CD4-positive, alpha-beta T cell treated with Interleukin-15 for 4 hours (primary cell): ENCODE measurements at places on chromosomes 1 and 21.
A peak's percentile ranks its signal among the peaks of the same experiment; 100 is the strongest.

DNA sequence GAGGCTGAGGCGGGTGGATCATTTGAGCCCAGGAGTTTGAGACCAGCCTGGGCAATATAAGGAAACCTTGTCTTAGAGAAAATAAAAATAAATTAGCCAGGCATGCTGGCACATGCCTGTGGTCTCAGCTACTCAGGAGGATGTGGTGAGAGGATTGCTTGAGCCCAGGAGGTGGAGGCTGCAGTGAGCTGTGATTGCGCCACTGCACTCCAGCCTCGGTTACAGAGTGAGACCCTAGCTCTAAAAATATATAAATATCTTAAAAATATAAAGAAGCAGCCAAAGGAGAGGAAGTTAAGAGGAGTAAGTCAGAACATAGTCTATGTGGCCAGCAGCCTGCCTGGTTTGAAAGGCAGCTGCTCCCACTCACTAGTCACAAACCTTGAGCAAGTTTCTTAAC lies 4.5 kb upstream of the IL10RB start:
- DNase-seq: no peak

DNA sequence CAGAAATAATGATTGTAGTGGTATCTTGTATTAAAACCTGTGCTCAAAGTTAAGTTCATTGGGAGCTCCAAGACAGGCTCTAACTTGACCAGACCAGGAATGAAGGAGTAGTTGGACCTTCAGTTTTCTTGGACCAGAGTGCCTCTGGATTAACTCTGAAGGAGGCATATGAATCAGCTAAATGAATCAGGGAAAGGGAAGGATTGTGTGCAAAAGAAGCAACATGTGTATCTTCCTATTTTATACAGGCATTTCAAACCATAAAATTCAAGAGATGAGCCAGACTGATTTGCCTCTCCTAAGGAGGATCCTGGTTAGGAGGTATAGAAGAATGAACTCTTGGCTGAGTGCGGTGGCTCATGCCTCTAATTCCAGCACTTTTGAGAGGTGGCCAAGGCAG lies 71.4 kb downstream of the CC2D1B start:
- no peak for DNase-seq

DNA sequence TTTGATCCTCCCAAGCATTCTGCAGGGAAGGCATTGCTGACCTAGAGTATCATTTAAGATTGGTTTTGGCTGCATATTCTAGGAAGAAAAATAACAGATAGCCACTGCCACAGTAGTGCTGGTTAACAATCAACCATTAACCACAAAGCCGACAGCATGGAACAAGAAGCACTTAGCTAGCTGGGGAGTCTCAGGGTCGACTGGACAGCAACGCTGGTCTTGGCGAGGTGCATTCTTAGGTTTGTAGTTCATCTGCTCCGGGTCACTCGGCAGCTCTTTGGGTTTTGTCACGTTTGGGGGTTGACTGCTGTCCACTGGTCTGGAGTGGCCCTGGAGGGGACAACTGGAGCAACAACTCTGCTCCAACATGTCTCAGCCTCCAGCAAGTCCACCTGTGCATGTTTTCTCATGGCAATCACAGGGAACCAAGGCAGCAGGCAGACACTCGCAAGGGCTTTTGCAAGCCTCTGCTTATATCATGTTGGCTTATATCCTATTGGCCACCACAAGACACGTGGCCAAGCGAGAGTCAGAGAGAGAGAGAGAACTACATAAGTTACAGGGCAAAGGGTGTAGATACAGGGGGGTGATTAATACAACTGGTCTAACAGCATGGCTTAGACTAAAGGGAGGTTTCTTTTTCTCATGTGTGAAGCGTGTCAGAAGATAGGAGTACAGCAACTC lies 99.5 kb downstream of the LACTBL1 start:
- no peak for DNase-seq

- peak; percentile 2 for DNase-seq
Observed at GRCh38 chr1:70227439-70227838, 6.3 kb downstream of the SRSF11 start.

DNA sequence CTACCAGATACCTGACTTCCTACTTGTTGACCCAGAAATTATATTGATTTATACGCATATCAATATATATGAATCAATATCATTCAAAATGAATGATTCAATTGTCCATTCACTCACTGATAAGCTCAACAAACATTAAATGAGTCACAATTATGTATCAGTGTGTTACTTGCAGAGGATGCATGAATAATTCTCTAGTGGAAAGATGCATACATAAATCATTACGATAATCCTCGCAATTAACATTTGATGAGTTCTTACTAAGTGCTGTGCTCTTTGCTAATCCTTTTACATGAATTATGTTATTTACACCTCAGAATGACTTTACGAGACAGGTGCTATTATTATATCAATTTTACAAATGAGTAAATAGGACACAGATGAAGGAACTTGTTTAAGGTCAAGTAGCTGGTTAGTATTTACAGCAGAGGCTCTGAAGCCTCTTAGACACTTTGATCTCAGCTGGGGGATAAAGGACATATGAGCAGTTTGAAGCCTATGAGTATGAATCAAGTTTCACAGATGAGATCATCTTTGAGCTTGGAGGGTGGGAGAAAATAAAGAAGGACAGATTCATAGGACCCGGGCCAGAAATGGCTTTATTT lies 112.8 kb upstream of the ADAMTS5 start:
- DNase-seq: no peak

DNA sequence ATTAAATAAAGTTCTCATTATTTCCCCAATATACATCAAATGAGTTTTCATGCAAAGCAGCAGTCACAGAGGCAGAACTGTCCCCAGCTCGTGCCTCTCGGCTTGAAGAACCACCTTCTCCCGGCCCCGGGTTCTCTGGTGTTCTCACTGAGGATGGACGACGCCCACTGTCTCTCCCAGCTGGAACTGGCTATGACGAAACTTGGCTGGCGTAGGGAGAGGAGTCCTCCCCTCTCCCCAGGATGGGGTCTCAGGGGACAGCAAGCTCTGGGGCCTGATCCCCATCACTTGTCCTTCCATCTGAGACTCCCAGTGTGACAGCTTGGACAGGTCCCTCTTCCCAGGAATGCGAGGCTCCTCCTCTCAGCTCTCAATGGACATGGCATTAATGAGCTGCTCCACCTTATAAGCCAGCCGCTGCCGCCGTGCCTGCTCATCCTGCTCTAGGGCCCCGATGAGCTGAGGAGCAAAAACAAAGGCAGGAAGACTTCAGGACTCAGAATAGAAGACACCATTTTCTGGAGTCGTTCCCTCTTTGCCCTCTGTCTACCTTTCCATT lies 116.0 kb upstream of the CD34 start:
- no peak for DNase-seq

GRCh38 chr1:69738458-69739250 lies 170.9 kb downstream of the LRRC7 start:
- DNase-seq: no peak

- DNase-seq: no peak
Observed at GRCh38 chr1:215766521-215766920, 199.4 kb downstream of the KCTD3 start.

DNA sequence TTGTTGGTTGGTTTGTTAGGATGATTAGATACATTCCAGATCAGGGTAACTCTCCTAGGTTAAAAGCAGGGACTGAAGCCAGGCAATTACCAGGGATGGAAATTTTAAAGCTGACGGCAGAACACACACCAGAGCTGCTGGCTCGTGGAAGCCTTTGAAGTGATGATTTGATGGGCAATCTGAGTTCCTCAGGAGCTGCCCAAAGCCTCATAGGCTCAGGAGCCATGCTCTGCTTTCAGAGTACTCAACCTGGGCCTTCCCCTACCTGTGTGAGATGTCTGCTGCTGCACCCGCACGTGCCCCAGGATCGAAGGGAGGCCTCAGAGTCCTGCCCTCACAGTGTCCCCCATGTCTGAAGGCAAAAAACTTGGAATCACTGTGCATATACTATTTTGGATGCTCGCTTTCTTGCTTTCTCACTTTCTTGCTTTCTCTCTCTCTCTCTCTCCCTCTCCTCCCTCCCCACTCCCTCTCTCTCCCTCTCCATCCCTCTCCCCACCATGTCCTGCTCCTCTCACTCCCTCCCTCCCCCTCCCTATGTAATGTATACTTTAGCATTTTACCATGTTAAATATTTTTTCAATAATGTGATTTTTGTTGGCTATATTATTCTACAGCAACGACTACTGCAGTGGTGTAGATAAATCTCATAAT lies 18.0 kb downstream of the MGST3 start:
- no peak for DNase-seq

DNA sequence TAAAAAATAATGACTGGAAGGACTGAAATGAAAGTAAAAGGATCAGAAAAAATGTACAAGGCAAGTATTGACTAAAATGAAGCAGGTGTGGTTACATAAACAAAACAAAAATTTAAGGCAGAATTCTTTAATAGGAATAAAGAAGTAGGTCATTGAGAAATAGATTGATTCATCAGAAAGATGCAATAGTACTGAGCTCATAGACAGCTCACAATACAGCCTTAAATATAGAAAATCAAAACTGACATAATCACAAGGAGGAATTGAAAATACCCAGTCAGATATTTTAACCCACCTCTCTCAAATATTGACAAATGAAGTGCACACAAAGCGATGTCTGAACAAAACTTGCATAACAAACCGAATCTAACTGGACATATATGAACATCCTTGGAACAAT lies 366.8 kb upstream of the DPYD start:
- no peak for DNase-seq

DNA sequence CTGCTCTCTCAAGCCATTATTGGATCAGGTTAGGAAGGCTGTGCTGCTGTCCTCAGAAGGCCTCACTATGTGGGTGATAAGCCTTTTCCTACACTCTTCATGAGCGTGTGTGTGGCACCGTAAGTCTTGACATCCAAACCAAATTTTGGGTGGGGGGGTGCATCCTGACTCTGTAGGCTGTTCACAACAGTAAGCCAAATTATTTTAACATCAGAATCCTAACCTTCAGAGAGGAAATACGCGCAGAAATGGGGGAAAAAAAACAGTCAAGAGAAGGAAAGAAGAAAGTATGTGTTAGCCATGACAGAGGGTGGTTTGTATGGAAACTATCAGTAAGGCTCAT lies 21.0 kb downstream of the STPG1 start:
- DNase-seq: no peak

GRCh38 chr1:39238476-39238875 lies 34.0 kb downstream of the MACF1 start:
- DNase-seq: no peak

DNA sequence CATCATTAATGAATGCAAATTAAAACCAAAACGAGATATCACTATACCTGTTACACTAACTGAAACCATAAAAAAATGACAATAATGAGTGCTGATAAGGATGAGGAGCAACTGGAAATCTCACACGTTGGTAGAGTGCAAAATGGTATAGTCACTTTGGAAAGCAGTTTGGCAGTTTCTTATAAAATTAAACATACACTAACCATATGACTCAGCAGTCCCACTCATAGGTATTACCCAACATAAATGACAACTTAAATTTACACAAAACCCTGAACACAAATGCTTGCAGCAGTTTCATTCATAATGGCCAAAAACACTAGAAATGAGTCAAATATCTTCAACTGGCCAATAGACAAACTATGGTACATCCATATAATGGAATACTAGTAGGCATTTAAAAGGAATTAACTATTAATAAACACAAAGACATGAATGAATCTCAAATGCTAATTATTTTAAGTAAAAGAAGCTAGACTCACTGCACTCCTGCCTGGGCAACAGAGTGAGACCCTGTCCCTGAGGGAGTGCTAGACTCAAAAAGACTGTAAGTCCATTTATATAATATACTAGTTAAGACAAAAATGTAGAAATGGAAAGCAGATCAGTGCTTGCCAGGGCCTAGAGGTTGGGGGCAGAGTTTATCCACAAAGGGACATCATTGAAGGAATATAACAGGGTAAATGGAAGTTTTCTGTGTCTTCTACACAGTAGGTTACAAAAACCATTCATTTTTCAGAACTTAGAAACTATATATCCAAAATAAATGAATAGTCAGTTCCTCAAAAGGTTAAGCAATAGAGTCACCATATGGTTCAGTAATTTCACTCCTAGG lies 77.4 kb downstream of the EIF4G3 start:
- DNase-seq: no peak

DNA sequence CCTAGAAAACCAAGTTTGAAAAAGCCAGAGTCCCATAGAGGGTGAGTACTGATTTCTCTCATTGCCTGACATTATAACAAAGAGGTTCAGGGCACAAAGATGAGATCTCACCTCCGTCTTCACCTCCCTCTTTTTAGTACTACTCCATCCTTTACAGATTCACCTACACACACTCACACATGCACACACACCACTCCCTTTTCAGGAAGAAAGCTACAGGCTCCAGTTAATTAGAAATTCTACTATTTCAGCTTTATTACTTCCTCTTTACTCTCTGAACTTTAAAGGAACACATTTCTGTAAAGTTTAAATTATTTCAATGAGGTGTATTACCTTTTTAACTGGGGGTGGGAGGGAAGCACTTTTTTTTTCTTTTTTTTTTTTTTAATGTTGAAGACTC lies 59.6 kb upstream of the PRDX6 start:
- DNase-seq: no peak

- no peak for DNase-seq
Observed at GRCh38 chr1:107590900-107591622, 373.9 kb downstream of the VAV3 start.

GRCh38 chr1:93567255-93567918 lies 114.2 kb downstream of the BCAR3 start:
- DNase-seq: no peak

- DNase-seq: no peak
Observed at GRCh38 chr1:1245178-1245816, 1.2 kb downstream of the C1QTNF12 start.
